Activated CD4-positive, alpha-beta T cell treated with anti-CD3 and anti-CD28 coated beads, Interleukin-2, Interleukin-6, amounts not matched to agents 100 ng/mL and 50 ng/mL, durations not matched to agents 16 hours and 8 hours (primary cell): ENCODE measurements at places on chromosomes 4 and X.

- DNase-seq = no peak
These were observed 529 bp upstream of the UBA6 start for GRCh38 chr4:67701517-67701850.

DNA sequence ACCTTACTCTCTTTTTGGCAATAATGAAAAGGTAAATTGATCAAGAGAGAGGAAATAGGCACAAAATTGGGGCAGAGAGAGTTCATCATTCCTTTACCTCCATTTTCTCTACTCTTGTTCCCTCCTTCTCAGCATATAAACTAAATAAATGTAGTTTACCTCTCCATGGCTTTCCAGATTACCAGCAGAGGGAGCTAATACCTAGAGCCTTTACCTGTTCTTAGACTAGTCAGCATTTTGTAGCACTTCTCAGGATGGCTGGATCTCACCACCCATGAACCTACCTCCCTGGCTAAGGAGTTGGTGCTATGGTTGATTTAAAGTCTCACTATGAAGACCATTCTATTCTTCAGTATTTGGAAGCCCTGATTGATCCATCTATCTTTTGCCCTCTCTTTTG lies 15.7 kb downstream of the OFD1 start:
- DNase-seq = peak; percentile 62

DNA sequence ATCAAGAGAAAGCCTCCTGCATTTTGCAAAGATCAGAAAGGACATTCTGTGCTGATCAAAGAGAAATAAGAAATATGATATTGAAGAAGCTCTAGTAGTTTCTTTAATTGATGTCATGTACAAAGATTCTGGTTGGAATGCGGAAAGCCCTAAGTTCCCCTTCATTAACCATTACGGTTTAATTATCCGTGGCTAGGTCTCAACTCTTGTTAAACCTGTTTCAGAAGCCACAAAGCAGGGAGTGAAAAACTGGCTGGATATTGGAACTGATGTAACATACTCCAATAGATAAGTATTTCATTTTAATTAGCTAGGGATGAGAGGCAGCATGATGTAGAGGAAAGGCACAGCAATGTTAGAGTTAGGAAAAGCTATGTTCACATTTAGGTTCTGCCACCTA lies 55.7 kb downstream of the SPANXN3 start:
- no peak for DNase-seq

DNA sequence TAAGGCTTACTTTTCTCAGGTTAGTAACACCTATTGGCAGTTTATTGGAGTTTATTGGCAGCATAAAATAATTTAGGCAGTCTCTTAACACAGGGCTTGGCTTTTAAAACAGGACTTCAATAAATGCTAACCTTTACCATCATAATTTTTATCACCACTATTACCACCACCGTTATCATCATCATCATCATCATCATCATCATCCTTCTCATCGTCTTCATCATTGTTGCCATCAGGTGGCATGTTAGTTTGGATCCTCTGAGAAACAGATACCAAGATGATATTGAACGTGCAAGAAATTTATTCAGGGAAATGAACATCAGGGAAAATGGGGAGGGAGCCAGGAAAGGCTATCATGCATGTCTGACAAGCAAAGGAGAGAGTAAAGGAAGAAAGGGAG lies 16.2 kb downstream of the GBA3 start:
- DNase-seq = no peak

GRCh38 chr4:151198748-151199147 lies 78.2 kb upstream of the PRSS48 start:
- no peak for DNase-seq
